ENCODE measurements at places on chromosomes 6 and 20.

GRCh38 chr6:1821164-1821512, 211.4 kb downstream of the FOXC1 start:
- no peak for DNase-seq

DNA sequence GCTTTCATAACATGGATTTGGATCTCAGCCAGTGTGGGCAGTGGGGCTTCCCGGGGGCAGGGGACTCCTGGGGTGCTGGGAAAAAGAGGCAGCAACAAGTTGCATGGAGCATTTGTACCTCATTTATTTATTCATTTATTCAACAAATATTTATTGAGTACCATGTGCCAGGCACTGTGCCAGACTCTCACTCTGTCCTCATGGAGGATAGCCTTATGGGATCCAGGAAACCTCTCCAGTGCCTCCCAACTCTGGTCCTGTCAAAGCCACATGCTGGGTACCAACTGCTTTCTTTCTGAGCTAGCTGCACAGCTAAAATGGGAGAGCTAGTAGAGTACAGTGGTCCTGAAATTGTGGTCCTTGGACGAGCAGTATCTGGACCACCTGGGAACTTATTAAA, 87.8 kb upstream of the EPB41L1 start:
- no peak for DNase-seq

GRCh38 chr6:45386501-45386900, 8.8 kb upstream of the SUPT3H start:
- DNase-seq, result no peak

GRCh38 chr6:69693762-69694161, 103.0 kb downstream of the LMBRD1 start:
- no peak for DNase-seq
